ENCODE measurements at places on chromosomes 2 and 18.

DNA sequence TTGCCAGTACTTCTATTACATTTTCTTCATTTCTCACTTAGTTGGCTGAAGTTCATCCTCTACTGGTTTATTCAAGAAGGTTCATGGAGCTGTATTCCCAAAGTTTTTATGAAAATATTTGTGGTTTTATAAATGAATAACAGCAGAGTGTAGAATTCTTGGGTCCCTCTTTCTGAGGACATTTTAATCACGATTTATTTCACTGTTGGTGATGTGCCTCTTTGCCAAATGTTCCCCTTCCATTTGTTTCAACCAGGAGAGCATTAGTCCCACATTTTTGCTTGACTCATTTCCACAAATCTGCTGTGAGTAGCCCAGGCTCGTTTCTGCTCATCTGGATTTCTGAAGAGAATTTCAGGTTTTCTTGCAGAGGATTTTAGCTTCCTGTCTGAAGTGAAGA, 20.8 kb downstream of the COPS7B start:
- no peak for DNase-seq

GRCh38 chr2:235462415-235462790, 31.4 kb upstream of the AGAP1 start:
- no peak for DNase-seq

DNA sequence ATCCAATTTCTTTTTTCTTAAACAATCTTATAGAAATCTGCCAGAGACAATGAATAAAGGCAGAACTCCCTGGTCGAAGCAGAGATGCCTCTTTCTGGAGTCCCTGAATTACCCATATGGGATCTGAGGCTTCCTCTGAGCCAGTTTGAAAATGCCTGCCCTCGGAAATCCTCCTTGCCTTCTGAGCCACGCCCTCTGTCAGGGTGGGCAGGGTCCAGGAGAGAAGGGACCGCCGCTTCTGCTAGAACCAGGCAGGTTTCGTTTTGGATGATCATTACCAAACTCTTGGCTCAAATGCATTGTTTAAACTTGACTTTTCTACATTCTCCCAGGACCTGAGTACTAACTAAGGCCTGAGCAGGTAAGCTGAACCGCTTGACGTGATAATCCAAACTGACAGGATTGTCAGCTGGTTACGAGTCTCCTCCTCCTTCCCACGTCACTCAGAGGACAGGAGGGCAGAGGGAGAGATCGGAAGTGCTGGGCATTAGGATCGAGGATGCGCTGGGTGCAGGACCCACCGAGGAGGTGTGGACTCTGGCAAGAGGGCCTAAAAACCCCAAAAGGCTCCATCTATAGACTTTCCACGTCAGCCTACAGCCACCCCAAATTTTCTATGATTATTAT, 128.4 kb downstream of the KLHL29 start:
- DNase-seq: no peak

DNA sequence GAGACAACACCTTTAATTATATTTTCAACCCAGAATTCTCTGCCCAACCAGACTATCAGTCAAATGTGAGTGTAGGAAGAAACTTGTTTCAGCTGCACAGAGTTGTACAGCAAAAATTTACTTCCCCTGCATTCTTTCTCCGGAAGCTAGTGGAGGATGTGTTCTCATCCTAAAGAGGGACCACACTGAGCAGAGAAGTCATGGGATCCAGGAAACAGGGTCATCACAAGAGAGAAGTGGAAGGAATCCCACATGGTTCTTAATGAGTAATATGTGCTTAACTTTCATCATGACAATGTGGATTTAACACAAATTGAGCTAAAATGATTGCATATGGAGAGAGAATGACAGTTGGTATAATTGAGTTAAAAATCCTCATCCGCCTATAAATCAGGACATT, 78.2 kb downstream of the INPP4A start:
- no peak for DNase-seq

Measured in GF-D8 (cell line).